ENCODE measurements at places on chromosomes 2 and 18.

DNA sequence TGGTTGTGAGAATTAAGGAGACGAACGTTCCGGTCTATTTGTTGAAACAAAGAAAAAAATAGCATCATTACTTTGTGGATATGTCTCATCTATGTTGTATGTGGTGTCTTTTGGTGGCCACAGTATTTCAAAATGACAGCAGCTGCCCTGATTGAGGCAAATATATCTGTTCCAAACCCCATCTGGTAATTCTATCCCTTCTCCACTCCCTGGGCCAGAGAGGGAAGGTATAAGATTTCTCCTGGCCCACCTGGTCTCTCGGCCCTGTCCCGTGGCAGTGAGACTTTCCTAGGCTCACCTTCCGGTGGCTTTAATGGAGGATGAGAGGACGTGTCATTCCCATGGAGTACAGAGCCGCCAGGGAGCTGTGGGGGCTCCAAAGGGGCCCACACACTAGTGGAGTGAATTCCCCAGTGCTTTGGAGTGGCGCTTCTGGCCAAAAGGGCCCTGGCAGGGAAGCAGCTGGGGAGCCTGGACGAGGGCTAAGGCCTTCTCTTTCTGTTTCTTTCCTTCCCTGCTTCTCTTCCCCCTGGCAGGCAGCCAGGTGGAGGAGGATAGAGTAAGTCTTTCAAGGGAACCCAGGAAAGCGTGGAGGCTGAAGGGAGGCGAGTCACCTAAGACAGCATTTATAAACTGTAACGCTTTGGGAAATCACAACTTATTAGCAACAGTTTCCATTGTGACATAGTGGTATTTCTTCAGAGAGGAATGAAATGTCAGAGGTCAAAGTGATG, 5.6 kb downstream of the FOSL2 start:
- no peak for DNase-seq

GRCh38 chr18:5091741-5092140, 105.3 kb downstream of the AKAIN1 start:
- no peak for DNase-seq

GRCh38 chr18:32255570-32255969, 65.7 kb downstream of the MEP1B start:
- no peak for DNase-seq

DNA sequence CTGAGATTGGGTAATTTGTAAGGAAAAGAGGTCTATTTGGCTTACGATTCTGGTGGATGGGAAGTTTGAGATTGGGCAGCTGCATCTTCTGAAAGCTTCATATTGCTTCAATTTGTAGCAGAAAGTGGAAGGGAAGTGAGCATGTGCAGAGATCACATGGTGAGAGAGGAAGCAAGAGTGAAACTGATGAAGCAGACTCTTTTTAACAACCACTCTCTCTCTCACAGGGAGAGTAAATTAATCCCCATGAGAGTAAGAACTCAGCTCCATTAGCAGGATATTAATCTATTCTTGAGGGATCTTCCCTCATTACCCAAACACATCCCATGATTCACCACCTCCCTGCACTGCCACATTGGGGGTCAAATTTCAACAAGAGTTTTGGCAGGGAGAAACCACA, 298.5 kb upstream of the CELF4 start:
- DNase-seq = no peak

DNA sequence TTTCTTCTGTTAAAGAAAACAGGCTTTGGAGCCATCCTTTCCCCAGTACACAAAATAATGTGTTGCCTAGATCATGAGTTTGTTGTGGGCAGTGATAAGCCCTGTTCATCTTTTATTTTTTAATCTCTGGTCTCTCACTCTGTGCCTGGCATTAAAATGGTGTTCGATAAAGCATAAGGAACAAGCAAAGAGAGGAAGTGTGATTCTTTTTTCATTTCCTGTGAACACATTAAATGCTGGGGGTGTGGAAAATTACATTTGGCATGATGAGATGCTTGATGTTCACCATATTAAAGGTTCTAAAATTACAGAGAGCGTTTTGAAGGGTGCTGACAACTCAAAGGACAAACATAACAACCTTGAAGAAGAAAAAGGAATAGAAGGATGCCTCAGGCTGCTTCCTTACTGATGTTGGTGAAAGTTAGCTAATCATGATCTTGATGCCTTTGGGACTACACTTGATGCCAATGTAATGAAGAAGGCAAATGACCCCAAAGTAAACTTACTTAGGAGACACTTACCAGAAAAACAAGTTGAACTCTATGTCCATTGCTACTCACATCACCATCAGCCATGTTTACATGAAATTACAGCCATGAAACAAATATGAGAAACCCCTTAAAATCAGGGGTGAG, 33.0 kb downstream of the TMEFF2 start:
- DNase-seq = no peak

DNA sequence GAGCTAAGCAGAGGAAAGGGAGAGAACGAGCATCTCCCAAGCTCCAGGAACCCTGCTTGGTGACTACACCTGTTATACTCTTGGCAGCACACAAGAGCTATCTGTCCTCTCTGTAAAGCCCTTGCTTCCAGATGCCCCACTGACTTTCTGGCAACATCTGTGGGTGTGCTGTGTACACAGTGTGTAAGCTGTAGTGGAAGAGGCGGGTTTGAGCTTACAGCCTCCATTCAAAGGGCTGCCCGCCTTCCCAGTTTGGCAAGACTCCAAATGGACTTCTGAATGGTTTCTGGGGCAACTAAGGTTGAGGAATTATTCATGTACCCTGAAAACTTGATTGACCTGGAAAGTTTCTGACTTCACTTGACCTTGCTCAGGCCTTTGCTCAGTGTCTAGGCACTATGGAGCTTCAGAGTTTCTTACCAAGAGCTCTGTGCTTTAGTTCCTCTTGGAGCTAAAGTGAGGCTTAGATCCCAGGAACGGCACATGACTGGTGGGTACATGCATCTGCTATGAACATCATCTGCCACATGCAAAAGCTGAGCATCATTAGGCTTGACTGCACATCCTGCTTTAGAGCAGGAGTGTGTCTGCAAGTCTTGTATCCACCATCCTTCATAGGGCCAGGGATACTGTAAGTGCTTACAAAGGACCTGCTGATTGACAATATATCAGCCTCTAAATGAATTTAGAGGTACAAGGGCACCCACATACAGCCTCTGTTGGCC, 290.9 kb upstream of the SIX2 start:
- DNase-seq = no peak

DNA sequence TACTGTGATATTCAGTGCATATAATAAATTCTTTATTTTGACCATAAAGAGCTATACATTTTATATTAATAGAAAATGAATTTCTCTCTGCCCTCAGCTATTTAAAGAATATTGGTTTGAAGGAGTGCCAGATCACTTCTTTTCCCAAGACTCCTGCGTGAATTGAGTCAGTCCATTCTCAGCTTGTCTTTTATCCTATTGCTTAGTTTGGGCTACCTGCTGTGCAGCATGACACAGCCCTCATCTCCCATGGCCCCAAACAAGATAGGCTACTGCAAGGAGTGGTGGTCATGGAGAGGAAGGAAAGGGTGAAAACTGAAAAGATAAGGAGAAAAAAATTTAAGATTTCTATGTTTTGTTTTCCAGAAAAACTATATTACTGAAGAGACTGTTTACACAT, 10.1 kb upstream of the FBXO11 start:
- DNase-seq = no peak

DNA sequence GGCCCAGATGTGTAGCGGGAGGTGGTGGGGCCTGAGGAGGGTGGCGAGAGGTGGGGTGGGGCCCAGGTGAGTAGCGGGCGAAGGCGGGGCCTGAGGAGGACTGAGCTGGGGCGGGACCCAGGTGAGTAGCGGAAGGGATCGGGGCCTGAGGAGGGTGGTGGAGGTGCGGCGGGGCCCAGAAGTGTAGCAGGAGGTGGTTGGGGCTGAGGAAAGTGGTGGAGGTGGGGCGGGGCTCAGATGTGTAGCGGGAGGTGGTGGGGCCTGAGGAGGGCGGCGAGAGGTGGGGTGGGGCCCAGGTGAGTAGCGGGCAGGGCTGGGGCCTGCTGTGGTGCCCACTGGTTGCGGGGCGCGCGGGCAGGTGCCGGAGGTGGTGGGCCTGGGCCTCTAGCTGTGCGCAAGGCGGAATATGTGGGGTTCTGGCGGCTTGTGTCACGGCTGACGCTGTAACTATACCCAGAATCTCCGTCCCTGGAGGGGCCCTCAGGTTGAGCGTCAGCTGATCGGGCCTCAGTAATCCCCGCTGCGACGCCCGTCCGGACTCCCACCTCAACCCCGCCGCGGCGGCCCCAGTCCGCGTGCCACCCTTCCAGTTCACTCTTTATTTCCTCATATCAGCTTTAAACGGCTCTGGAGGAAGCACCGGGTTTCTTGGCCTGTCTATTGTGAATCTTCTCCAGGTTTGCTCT, 866 bp upstream of the SF3B6 start:
- DNase-seq = peak; percentile 39

DNA sequence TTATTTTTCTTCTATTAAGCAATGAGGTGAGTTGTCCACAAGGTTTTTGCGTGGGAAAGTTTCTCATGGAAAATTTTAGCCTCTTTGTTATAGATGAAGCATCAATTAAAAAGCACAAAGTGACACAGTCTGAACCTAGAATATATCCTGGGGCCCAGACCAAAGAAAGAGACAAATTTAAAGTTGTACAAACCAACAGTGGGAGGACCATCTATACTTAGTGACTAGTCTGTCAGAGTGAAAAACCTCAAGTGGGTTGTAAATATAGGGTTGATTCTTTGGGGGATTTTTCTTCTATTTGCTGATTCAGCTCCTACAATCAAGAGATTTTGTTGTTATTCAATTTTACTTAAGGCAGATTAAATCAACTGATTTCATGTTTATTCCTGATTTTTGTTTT, 256.2 kb downstream of the SATB2 start:
- DNase-seq = no peak

- no peak for DNase-seq
Observed at GRCh38 chr2:160473468-160474318, 19.9 kb downstream of the RBMS1 start.

DNA sequence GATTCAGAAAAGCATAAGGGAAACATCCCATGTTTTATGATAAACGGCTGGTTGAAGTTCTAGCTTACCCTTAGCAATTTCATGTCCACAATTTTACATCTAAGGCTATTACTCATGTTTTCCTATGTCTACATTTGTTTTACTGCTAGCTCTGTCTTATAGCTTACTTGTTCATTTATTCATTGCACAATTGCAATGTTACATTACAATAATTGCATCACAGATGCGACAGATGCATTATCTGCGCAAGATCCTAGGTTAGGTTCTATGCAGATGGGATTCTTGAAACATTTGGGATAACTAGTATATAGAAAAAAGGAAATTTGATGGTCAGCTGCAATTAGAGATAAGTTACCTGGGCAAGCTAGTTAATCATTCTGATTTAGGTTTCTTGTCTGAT, 108.4 kb downstream of the ARHGAP28 start:
- no peak for DNase-seq

DNA sequence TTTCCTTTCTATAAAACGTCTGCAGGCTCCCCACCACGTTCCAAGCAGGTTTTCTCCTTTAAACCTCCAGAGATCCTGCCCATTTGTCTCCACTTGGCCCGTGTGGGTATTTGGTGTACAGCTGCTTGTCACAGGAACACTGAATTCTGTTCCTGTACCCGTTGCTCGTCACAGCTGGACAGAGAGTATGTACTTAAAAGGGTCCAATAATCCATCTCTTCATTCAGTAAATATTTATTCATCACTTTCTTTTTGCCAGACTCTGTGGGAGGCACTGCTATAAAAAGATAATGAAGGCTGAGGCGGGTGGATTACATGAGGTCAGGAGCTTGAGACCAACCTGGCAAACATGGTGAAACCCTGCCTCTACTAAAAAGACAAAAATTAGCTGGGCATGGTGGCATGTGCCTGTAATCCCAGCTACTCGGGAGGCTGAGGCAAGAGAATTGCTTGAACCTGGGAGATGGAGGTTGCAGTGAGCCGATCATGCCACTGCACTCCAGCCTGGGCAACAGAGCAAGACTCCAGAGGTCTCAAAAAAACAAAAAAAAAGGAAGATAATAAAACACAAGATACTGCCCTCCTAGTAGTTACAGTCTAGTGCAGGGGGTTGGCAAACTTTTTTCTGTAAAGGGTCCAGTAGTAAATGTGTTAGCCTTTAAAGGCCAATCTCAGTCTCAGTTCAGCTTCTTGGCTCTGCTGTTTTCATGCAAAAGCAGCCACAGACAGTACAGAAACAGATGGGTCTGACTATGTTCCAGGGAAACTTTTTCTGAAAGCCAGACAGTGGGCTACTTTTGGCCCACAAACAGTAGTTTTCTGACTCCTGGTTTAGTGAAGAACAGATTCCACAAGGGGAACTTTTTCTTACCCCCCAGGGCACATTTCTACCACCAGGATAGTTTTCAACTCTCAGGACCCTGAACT, 309.9 kb upstream of the RAB12 start:
- DNase-seq = no peak

DNA sequence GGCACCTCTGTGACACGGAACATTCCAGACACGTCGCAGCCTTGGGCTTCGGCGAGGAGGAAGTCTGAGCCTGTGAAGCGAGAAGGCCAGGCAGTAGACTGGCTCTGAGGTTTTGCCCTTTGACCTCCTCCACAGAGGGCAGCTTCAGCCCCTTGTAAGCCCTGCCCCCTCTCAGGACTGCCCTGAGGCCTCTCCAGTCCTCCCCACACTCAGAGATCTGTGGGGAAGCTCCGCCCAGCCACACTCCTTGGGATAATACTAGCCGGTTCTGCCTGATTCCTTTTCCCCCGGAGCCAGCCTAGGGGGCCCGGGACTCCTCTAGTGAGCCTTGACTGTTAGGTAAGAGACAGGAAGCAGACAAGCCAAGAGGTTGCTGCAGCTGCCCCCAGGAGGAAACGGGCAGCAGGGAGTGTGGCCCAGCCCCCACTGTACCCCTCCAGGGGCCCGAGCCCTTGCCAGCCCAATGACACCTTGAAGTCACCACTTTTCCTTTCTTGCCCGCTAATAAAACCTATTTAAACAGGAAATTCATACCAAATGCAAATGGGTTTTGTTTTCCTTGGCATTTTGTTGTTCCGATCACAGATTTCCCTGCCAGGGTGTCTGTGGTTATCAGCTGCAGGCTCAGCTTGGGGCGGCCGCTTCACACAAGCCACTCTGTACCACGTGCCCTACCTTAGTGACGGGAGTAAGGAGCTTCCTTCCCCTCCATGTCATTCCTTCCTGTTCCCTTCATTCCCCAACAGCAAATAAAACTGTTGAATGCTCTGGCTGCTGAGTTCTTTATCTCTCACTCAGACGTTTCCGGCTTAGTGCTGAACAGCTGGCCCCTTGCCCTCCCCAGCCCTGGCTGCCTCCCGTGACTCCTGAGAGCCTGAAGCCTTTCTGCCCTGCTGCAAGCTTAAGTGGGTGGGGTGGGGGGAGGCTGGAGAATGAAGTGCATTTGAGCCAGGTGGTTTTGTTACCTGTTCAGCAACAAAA, 124.7 kb downstream of the CABLES1 start:
- no peak for DNase-seq

GRCh38 chr2:37276291-37276690, 44.8 kb downstream of the NDUFAF7 start:
- DNase-seq = no peak

- DNase-seq = no peak
Observed at GRCh38 chr18:12361770-12362378, 15.2 kb downstream of the AFG3L2 start.
